ENCODE measurements at places on chromosomes 6 and 20. TPM values are rescaled to one million over a fixed set of nuclear protein-coding genes. Genes with fewer than 3 reads are reported as not detected.

- H3K4me1 ChIP-seq: peaks cover 8% of the 10 kb centered on the region
- H3K27ac ChIP-seq: no peak overlapping the region
- no peak for DNase-seq
- no peaks in the 10 kb centered on the region for H3K27me3 ChIP-seq
- H3K36me3 ChIP-seq: no peaks in the 10 kb centered on the region
These were observed 65.9 kb downstream of the DLL1 start for GRCh38 chr6:170224694-170225660.

- H3K27me3 ChIP-seq: no peaks in the 10 kb centered on the region
- DNase-seq: no peak
These were observed 54.2 kb downstream of the BCAS4 start for GRCh38 chr20:50848846-50849673.

GRCh38 chr20:56091628-56092234 is 86.4 kb upstream of the CBLN4 start:
- no peaks in the 10 kb centered on the region for H3K36me3 ChIP-seq
- no peaks in the 10 kb centered on the region for H3K4me1 ChIP-seq
- no peak for DNase-seq
- H3K27me3 ChIP-seq: no peaks in the 10 kb centered on the region

DNA sequence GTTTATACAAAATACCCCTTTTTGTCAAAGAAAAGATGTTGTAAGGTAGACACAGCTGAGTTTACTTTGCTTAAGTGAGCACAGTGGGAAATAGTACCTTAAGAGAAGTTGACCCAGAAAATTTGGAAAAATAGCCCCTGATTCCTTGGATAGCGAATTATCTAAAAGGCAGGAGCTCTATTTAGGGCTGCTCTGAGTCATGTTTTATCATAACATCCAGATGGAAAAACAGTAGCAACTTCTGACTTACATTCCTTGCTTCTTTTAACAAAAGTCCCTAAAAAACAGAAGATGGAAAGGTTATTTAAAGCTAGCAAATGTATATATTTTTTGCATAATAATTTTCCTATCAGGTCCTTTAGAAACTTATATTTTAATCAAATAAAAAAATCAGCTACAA is 59.0 kb downstream of the THEMIS start:
- peaks cover 7% of the 10 kb centered on the region for H3K36me3 ChIP-seq
- no peak overlapping the region for H3K27ac ChIP-seq
- H3K4me3 ChIP-seq: no peak overlapping the region
- H3K27me3 ChIP-seq: no peaks in the 10 kb centered on the region
- peaks cover 27% of the 10 kb centered on the region for H3K4me1 ChIP-seq
- DNase-seq: no peak

DNA sequence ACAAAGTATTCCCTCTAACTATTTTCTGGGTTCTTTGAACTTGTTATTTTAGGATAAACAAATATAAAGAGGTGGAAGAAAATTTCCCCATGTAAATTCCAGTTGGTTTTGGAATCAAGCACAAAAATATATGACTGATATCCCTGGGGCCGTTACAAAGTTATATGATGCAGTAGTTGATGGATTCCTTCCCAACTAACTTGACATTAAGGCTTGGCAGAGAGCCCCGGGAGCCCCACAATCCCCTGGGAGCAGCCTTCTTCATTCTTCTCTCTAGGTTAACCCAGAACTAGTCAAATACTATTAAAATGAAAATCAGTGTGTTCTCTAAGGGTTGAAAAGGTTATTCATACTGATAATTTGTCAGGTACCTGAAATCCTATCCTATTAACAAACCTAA is 508.9 kb upstream of the SOX4 start:
- H3K36me3 ChIP-seq: peaks cover 5% of the 10 kb centered on the region
- no peak for DNase-seq
- no peak overlapping the region for H3K4me3 ChIP-seq
- no peaks in the 10 kb centered on the region for H3K27me3 ChIP-seq

DNA sequence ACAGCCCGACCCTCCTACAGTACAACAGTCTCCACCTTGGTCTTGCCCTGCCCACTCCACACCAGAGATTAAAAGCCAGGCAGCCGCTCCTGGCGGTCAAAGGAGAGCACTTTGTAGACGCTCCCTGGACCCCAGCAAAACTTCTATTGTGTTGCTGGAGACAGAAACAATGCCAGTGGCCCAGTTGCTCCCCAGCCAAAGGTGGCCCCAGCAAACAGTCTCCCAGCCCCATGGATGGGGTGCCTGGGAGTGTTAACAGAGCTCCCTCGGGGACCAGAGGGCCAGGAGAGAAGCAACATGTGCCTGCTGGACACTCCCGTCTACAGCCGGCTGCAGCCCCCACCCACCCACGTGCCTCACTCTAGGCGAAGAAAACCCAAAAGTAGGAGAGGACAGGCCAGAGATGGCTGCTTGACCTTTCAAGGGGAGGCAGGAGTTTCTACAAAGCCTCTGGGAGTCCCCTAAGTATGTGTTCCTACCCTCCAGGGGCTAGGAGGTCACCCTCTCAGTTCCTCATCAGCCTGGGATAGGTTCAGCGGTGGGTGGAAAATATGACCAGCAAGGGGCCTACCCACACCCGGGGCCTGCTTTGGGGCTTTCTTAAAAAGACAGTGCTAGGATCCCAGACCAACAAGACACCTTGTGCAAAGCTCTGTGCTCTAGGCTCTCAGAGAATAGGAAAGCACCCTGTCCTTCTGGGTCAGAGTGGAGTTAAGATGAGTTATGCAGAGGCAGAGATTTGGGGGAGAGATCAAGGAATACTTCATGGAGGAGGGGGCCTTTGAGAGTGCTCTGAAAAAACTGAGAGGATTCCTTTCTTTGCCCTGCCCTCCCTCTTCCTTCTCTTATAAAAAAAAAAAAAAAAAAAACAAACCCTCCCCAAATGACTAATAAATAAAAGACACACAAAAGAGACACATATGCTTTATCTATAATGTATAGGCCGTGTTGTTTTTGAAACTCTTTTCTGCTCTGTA is 19.0 kb upstream of the PREX1 start:
- H3K4me3 ChIP-seq: no peak overlapping the region
- no peak for DNase-seq
- no peak overlapping the region for H3K27ac ChIP-seq
- peaks cover 5% of the 10 kb centered on the region for H3K27me3 ChIP-seq
- H3K4me1 ChIP-seq: peaks cover 14% of the 10 kb centered on the region

GSTA2 gene
- total RNA-seq: not detected

PTGIS gene
- total RNA-seq: not detected

CRNKL1 gene
- total RNA-seq: 21.6 TPM

CD93 gene
- total RNA-seq: 2.1 TPM

GLYATL3 gene
- not detected for total RNA-seq

Measured in T-helper 17 cell (primary cell).